ENCODE measurements at places on chromosomes 5 and 9.

DNA sequence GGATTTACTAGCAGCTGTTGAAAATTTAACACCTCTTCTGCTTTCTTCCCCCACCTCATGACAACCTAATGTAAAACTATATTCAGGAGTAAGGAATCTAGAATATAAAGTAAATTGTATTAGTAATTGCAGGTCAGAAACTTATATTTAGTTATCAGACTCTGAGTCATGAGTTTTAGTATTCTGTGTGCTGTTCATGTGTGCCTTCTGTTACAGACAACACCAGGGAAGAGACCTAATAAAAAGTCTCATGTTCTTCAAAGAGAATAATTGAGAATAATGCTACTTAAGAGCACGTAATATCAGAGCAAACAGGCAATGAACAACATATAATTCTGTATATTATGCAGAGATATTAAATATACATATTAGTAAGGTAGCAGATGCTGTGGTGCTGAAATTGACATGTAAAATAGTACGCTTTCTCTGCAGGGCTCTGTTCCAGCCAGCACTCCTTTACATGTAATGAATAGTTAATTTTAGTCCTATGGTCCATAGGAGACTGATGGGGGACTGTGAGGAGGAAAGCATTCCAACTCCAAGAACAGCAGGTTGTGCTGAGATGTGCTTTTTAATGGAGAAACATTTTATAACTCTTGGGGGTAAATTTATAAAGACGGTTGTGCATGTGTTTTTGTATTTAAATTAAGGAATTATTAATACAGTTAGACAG lies 106.4 kb downstream of the ZSWIM6 start:
- DNase-seq, result no peak

DNA sequence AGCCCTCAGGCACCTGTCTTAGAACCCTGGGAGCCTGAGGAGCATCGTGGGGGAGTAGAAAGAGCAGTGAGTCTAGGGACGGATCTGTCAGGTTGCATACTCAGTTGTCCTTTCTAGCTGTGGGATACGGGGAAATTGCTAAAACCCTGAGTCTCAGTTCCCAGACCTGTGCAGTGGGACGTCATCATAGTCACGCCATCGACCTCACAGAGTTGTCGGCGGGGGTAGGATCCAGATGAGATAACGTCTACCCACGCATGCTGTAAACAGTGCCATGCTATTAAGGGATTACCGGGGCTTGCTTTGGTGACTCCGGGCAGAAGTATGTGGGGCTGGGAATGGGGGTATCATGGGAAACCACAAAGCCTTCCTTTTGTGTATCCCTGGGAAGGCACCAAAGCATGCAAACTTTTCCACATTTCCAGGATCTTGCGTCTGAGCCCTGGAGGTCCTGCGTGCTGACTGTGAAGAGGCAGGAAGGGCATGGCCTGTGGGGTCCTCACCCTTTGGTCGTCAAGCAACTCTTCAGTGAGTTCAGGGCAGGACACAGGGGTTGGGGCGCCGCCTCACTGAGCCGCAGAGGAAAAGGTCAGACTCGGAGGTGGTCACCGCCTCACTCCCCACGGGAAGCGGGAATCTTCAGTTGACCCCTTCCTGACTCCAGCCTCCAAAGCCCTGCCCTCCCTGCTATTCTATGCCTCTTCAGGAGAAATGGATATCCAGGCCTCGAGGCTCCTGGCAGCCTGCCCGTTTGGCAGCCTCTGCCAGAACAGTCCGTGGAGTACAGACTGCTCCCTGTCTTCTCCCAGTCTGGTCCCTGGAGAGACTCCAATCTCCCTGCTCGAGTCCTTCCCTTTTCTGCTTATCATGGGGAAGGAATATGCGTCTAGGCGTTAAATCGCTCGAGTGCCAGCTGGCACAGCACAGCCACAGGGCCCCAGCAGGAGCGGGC lies 186.8 kb upstream of the KLF9 start:
- no peak for DNase-seq

DNA sequence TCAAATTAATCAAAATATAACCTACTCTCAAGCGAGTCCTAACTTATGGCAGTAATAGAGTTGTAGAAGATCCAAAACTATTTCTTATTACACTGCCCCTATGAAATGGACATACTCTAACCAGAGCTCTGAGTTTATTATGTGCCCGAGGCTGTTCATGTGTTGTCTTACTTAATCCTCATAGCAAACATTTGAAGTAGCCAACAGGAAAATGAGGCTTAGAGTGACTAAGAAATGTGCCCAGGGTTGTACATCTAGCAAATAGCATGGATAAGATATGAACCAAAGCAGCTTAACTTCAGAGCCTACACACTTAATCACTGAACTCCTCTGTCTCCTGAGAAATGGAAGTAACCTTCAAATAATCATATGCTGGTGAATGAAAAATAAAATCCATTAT lies 1551.7 kb downstream of the MAT2B start:
- no peak for DNase-seq

- DNase-seq, result no peak
Observed at GRCh38 chr5:68115584-68115983, 100.0 kb upstream of the PIK3R1 start.

- DNase-seq, result no peak
Observed at GRCh38 chr5:117559005-117559844, 984.6 kb upstream of the SEMA6A start.

- no peak for DNase-seq
Observed at GRCh38 chr5:44809956-44810420, 1.2 kb downstream of the MRPS30 start.

DNA sequence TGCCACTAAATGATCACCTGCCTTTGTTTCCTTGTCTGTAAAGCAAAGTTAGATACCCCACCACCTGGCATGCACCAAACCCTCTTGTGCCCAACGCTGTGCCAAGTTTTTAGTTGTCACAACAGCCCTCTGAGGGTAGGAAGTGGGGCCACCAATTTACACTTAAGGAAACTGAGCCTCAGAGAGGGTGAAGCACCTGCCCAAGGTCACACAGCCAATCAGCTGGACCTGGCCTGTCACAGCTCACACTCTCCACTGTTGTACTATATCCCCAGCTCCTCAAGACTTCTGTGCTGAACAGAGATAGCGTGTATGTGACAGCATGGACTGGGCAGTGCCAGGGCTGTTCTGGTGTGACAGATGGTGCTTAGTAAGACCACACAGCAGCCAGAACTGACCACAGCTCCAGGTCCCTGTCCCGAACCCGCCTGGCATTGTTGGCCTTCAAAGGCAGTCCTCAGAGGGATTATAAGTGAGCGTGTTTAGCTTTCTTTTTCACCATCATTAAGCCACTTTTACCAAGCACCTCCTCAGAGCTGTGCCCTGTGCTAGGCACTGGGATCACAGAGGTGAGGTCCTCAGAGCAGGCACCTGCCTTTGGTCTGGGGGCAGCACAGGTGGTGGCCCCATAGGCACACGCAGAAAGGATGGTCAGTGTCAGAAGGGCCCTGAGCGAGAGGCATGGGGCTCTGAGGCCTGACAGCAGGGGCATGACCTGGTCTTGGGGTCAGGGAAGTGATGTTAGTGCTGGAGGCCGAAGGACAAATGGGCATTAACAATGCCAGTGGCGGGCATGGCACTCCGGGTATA lies 71.1 kb downstream of the COL27A1 start:
- DNase-seq, result no peak

- no peak for DNase-seq
Observed at GRCh38 chr5:88045931-88046461, 222.6 kb downstream of the TMEM161B start.

DNA sequence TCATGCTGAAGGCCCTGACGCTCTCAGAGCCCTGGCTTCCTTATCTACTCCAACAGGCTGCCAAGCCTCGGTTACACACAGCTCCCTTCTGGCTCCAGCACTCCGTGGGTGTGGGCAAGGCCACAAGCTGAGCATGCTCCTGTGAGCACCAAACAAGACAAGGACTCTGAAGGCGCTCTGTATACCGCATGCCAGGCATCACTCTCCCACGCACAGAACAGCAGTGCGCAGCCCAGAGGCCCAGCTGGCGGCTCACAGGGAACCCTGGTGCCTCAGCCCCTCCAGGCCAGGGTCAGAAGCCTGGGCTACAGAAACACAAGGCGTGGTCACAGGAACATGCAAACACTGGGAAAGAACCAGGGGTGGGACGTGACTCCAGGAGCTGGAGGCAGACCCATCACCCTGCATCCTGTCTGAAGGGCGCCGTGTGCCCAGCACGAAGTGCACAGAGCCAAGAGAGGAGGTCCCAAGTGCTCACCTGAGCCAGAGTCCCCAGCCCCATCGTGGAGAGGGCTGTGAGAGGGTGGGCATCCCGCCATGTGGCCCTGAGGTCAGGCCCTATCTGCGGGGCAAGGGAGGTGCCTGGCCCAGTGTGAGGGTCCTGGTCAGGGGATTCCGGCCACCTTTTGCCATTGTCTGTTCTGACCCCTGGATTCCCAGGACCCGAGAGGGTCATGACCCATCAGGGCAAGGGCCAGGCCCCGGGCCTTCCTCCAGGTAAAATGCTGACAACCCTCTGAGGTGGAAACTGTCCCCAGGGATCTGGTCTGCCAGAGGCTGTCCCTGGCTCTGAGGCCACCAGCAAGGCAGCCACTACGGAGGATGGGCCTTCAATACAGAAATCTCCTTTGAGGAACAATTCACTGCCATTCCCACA lies 54.7 kb downstream of the COL23A1 start:
- DNase-seq, result no peak

- peak; percentile 84 for DNase-seq
Observed at GRCh38 chr5:77957-78804, 13.8 kb upstream of the PLEKHG4B start.

- DNase-seq, result no peak
Observed at GRCh38 chr5:178176791-178177190, 10.4 kb downstream of the GMCL2 start.

DNA sequence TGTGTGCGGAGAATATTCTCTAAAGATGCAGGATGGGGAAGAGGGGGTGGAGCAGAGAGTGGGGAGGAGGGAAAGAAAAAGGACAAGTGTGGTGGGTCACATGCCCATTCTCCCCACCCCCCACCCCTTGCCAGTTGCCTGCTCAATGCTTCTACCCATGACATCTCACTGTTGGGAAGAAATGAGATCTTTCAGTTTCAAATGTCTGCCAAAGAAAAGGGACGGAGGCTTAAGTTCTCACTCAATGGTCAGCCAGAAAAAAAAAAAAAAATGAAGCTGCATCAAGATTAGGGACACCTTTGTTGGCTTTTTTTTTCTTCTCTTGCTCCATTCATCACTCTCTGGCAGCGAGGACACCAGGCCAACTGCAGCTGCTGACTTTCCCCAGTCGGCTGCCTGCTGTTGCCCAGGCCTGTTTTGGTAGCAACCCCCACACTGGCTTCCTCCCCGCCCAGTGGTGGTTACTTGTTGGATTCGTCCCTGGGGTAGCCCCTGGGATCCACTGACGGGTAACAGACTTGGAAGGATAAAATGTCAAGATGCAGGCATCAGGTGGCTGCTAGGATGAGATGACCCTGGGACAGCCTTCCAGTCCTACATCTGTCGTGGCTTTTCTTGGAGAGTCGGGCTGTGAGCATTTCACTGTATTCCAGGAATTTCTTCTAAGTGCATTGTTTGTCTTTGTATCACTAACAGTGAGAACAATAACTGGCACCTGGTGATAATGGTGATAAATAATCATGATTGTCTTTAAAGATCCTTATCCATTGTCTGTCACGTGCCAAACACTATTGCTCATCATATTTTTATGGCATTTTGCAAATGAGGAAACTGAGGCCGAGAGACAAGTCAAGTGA lies 9.1 kb downstream of the WWC1 start:
- DNase-seq, result no peak

- DNase-seq, result no peak
Observed at GRCh38 chr9:93137362-93137761, 3.3 kb upstream of the NINJ1 start.

- DNase-seq, result no peak
Observed at GRCh38 chr5:76816110-76816831, 2.6 kb upstream of the F2RL1 start.

- no peak for DNase-seq
Observed at GRCh38 chr9:75612754-75613153, 277.7 kb upstream of the PCSK5 start.

DNA sequence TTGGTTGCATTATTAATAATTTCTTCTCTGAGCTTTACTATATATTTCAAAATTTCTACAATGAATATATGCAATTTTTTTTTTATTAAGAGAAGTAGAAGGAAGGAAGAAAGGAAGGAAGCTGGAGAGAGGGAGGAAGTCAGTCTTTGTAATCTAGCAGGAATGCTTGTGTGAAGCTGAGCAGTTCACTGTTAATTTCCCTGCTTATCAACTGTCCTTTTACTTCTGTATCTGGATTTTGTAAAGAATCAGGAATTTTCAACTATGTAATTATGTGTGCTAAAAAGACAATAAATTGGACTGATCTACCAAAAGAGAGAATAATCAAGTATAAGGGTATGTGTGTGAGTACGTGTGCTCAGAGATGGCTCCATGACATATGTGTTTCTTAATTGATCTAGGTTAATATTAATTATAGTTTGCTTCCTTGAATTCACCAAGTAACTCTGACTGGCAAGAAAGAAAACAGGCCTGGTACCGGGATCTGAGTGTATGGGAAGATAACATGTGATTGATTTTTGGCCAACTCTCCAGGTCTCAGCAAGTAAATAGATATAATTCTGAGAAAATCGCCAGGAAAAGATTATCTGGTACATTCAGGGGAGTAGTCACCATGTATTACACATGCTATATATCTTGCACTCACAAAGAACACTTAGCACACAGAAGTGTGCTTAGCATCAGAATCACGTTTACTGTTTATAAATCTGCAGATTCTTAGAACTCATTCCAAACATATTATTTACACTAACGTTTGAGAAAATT lies 1758.8 kb upstream of the WWC1 start:
- DNase-seq, result no peak

DNA sequence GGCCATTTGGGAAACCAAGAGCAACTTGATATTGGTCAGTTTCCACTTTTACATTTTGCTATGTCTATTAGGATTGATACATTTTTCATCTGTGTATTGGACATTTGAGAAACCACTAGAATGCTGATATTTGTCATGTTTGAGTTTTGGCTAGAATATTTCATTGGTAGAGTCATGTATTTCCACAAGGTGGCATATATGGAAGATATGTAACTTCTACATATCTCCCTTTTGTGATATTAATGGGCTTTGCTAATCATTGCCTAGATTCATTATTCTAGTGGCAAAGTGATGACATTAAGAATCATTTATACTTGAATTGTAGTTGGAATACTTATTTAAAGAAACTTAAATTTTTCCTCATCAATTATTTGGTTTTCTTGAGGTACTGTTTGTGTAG lies 692.9 kb upstream of the EDIL3 start:
- DNase-seq, result no peak

- no peak for DNase-seq
Observed at GRCh38 chr9:31916591-31917241, 467.7 kb upstream of the ACO1 start.

DNA sequence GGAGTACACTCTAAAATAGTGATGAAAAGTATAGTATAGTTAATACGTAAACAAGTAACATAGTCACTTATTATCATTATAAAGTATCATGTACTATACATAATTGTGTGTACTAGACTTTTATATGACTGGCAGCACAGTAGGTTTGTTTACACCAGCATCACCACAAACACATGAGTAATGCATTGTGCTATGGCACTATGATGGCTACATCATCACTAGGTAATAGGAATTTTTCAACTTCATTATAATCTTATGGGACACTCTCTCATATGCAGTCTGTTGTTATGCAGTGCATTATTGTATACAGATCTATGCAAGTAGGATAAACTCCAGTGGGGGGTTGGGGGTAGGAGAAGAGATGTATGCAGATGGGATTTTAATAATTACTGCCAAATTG lies 52.7 kb upstream of the ELL2 start:
- no peak for DNase-seq

Data from NAMALWA (cell line).